ENCODE measurements at places on chromosomes 7 and 10. TPM values are rescaled to one million over a fixed set of nuclear protein-coding genes. Genes with fewer than 3 reads are reported as not detected.

TMEM213 gene
- total RNA-seq: not detected

- H3K4me3 ChIP-seq: no peak overlapping the region
- DNase-seq: no peak
- H3K4me1 ChIP-seq: no peaks in the 10 kb centered on the region
Observed at GRCh38 chr7:95794917-95795515, 22.7 kb downstream of the DYNC1I1 start.

DNA sequence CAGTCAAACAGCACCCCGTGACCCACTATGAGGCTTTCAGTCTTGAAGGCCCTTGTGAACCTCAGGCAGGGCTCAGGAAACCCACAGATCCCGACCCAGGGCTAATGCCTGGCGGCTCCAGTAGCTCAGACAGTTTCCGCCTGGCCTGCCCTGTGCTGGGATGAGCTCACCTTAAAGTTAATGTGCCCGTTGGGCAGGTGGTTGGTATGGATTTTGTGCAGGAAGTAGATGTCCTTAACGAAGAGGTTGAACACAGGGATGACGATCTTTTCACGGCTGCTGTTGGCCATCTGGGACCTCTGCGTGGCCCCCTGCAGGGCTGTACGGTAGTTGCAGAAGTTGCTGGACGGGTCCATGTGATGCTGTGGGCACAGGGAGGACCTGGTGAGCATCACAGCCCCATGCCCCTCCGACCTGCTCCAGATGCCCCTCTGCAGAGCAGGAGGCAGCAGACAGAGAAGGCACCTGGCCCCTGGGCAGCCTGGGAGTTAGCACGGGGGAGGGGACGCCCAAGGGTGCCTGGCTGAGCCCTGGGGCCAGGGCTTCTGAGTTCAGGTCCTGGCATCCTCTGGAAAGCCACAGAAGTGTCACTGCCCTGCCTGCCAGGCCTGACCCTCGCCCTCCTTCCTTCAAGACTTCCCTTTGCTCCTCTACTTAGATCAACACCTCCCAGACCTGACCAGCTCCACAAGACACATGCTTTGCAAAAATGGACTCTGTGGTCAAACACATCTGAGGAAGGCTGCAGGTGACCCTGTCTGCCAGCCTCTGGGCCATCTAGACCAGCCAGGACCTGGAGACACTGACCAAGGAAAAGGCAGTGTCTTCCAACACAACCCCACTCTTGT, 59.8 kb downstream of the CSGALNACT2 start:
- no peak overlapping the region for H3K27ac ChIP-seq
- no peak overlapping the region for H3K4me3 ChIP-seq
- H3K36me3 ChIP-seq: no peaks in the 10 kb centered on the region
- H3K4me1 ChIP-seq: no peaks in the 10 kb centered on the region
- no peak for DNase-seq
- no peaks in the 10 kb centered on the region for H3K27me3 ChIP-seq

- peak overlapping the region; percentile 51 for H3K27ac ChIP-seq
- no peaks in the 10 kb centered on the region for H3K36me3 ChIP-seq
- H3K27me3 ChIP-seq: peaks cover 8% of the 10 kb centered on the region
- no peak for DNase-seq
- H3K4me3 ChIP-seq: no peak overlapping the region
Observed at GRCh38 chr7:25854059-25854458, 297.9 kb upstream of the NFE2L3 start.

PNLIP gene
- total RNA-seq: 5.0 TPM

CFAP70 gene
- 0.64 TPM for total RNA-seq

DNA sequence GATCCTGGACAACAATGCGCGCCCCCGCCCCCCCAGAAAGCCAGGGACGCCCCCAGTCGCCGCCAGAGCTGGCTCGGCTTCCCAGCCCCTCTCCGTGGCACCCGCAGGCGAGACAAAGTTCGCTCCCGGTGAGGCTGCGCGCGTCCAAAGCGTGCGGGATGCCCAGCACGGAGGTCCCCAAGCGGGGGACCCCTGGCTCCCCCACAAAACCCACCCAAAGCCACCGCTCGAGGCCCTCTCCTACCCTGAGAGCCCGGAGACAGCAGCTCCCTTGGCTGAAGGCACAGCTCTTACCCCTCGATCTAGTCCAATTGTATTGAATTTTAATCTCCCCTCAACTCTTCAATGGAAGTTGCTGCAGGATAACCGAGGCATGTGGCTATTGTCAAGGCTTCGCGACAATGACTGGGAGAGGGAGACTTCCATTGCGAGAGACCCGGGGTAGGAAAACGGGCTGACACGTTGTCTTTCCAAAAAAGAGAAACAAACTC, 305.3 kb downstream of the PRPF18 start:
- DNase-seq: no peak
- no peaks in the 10 kb centered on the region for H3K36me3 ChIP-seq
- H3K27ac ChIP-seq: no peak overlapping the region
- H3K4me1 ChIP-seq: no peaks in the 10 kb centered on the region
- no peak overlapping the region for H3K4me3 ChIP-seq

- no peaks in the 10 kb centered on the region for H3K27me3 ChIP-seq
- no peak overlapping the region for H3K4me3 ChIP-seq
- H3K27ac ChIP-seq: no peak overlapping the region
- no peaks in the 10 kb centered on the region for H3K4me1 ChIP-seq
Observed at GRCh38 chr7:146314962-146315361, 198.4 kb downstream of the CNTNAP2 start.

IKZF1 gene
- total RNA-seq: 4.9 TPM

DNA sequence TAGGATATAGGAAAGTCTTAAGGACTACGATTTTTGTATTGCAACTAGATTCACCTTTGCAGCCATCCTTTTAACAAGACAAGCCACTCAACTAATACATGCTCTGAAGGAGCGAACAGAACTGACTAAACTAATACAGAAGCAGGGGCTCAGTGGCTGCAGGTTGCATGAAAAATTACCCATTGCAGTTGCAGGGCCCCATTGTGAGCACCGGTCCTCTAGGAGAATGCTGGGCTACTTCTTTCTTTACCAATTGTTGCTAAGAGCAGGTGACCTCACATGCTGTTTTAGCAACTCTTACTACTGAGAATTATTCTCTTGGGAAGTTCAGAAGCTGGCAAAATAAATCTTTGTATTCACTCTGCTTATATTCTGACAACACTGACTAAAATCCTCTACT, 64.0 kb upstream of the ANKRD1 start:
- H3K4me1 ChIP-seq: no peaks in the 10 kb centered on the region
- DNase-seq: no peak
- no peaks in the 10 kb centered on the region for H3K36me3 ChIP-seq
- no peak overlapping the region for H3K4me3 ChIP-seq
- no peaks in the 10 kb centered on the region for H3K27me3 ChIP-seq
- H3K27ac ChIP-seq: no peak overlapping the region

DNA sequence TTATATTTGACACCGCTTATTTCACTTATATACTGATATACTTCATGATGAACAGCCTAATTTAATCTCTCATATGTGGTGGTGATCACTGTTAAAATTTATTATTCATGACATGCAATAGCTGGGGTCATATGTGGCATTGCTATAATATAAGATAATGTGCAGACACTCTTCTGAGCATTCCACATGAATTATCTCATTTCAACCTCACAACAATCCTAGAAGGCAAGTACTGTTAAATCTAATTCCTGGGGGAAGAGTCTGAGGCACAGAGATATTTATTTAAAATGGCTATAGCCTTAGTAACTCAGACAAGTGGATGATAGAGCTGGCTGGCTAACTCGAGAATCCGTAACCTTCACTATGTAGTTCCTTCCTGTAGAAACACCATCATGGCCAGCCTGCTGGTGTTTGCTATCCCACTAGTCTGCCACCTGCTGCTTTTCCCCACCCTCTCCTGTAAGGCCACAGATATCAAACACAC, 46.6 kb upstream of the A1CF start:
- H3K4me1 ChIP-seq: no peaks in the 10 kb centered on the region
- no peaks in the 10 kb centered on the region for H3K27me3 ChIP-seq
- H3K27ac ChIP-seq: no peak overlapping the region
- H3K4me3 ChIP-seq: no peak overlapping the region

CDHR1 gene
- 99.3 TPM for total RNA-seq

DMTF1 gene
- total RNA-seq: 66.0 TPM

DNA sequence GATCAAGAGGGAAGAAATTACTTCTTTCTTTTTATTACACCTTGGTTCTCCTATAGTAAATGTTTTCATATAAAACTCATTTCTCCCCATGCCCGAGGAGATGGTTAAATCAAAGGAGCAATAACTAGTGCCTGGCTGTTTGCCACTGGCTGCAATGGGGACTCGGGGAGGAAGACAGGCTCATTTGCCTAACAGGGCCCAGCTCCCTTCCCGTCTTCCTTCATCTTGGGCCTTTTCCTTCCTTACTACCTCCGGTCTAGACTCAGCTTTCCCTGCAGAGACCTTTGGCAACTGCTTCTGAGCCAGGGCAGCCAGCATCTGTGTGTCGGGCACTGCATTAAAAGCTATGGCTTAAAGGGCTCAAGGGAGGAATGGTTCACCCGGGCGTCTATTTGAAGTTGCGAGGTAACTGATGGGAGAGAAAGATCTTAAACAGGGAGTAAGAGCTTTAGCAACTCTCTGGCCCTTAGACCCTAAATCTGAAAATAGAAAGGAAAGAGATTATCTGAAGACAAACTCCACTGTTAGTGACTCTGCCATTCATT, 63.5 kb downstream of the CALD1 start:
- no peak for DNase-seq

MBL2 gene
- total RNA-seq: 0.17 TPM

- H3K4me1 ChIP-seq: peaks cover 4% of the 10 kb centered on the region
- no peak overlapping the region for H3K4me3 ChIP-seq
- H3K27me3 ChIP-seq: no peaks in the 10 kb centered on the region
- no peaks in the 10 kb centered on the region for H3K36me3 ChIP-seq
- no peak overlapping the region for H3K27ac ChIP-seq
Observed at GRCh38 chr10:87844837-87845623, 18.3 kb downstream of the KLLN start.

DNA sequence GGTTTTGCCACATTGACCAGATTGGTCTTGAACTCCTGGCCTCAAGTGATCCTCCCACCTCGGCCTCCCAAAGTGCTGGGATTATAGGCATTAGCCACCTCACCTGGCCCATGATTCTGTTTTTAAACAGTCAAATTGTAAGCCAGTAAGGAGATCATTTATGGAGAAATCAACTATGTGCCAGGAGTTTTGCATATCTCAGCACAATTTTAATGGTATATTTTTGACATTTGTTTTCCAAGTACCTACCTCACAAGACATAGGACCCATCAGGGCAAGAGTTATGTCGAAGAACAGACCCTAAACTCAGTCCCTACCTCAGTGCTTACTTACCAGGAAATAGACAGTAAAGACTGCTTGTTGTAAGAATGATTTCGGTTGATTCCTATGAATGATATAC, 173.3 kb upstream of the TNS3 start:
- H3K36me3 ChIP-seq: no peaks in the 10 kb centered on the region
- no peaks in the 10 kb centered on the region for H3K27me3 ChIP-seq
- no peak overlapping the region for H3K27ac ChIP-seq
- H3K4me3 ChIP-seq: no peak overlapping the region
- DNase-seq: no peak

MMD2 gene
- not detected for total RNA-seq

DNA sequence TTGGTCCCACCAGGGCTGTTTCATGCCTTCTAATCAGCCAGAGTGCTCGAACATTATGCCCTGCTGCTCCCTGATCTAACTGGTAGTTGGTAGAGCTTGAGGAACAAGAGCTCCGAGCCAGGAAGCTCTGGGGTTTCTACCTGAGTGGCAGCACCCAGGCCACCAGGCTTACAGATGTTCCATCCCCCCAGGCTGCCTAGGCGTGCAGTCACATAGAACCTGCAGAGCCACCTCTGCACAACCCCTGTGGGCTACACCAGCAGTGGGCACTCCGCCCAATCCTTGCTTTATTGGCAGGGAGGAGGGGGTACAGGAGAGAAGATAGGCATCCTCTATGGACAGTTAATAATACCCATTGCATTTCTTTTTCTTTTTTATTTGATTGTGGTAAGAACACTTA, 21.8 kb downstream of the MAP3K8 start:
- H3K27me3 ChIP-seq: no peaks in the 10 kb centered on the region
- H3K27ac ChIP-seq: peak overlapping the region; percentile 34
- H3K4me1 ChIP-seq: no peaks in the 10 kb centered on the region
- H3K36me3 ChIP-seq: peaks cover 5% of the 10 kb centered on the region
- peak; percentile 22 for DNase-seq
- H3K4me3 ChIP-seq: no peak overlapping the region

NRCAM gene
- total RNA-seq: 0.42 TPM

- H3K27me3 ChIP-seq: no peaks in the 10 kb centered on the region
- no peaks in the 10 kb centered on the region for H3K4me1 ChIP-seq
- DNase-seq: peak; percentile 47
- H3K27ac ChIP-seq: no peak overlapping the region
Observed at GRCh38 chr7:75639071-75639885, 99.5 kb downstream of the HIP1 start.

- no peaks in the 10 kb centered on the region for H3K4me1 ChIP-seq
- H3K36me3 ChIP-seq: no peaks in the 10 kb centered on the region
- no peak overlapping the region for H3K27ac ChIP-seq
Observed at GRCh38 chr10:34826221-34826620, 11.1 kb upstream of the PARD3 start.

- DNase-seq: no peak
- H3K27me3 ChIP-seq: no peaks in the 10 kb centered on the region
- H3K4me3 ChIP-seq: no peak overlapping the region
- H3K27ac ChIP-seq: no peak overlapping the region
Observed at GRCh38 chr10:21634599-21635365, 100.8 kb downstream of the MLLT10 start.

SPDYE6 gene
- not detected for total RNA-seq

GRCh38 chr7:148906707-148907498, 22.8 kb upstream of the EZH2 start:
- no peak overlapping the region for H3K4me3 ChIP-seq
- H3K36me3 ChIP-seq: no peaks in the 10 kb centered on the region
- DNase-seq: no peak
- H3K27ac ChIP-seq: no peak overlapping the region

DNA sequence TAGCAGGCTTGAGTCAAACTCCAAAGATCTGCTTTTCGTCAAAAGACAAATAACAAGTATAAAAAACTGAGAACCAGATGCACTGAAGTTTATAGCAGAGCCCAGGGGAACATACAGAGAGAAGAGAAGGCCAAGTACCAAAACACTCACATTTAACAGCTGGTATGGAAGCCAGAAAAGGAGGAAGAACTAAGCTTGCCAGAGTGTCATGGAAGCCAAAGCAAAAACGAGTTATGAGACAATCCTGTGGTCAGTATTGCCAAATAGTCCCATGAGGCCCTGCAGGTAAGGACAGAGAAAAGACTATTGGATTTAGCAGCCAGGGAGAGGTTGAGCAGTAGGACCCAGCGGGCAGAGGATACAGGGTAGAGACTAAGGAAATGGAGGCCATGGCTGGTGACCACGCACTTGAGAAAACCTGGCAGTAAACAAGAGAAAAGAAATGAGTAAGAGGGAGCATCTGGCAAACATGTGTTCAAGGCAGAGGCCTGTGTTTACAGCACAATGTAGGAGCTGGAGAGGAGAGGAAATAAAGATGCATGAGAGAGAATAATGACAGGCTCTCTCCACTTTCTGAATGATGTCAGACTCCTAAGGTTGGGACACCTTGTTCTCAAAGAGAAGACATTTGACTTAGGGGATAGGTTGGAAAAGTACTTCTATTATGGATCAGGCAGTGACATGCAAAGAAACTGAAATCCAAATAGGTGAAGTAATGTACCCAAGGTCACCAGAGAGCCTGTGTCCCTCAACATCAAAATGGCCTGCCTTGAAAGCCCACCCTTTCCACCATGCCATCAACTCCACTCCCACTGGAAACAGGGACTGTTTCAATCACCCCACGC, 9.1 kb downstream of the CREB3L2 start:
- no peak for DNase-seq
- H3K27me3 ChIP-seq: no peaks in the 10 kb centered on the region
- H3K4me3 ChIP-seq: no peak overlapping the region
- peaks cover 3% of the 10 kb centered on the region for H3K4me1 ChIP-seq
- H3K36me3 ChIP-seq: no peaks in the 10 kb centered on the region

Measured in colonic mucosa (tissue), 4 donors.